ENCODE measurements at places on chromosomes 1 and 21.

DNA sequence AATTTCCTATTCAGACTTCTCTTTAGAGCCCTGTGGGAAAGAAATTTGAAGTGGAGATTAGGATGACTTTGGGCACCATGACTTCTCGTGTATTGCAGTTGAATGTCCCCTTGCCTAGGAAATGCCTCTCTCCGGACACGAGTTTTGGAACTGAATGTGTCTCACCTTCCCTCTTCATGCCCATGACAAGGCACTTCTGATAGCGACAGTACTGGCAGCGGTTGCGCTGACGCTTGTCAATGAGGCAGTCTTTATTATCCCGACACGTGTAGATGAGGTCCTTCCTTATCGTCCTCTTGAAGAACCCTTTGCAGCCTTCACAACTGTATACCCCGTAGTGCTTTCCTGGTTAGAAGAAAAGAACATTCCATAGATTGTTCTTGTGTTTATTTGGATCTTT, 28.1 kb downstream of the RXRG start:
- no peak for DNase-seq

DNA sequence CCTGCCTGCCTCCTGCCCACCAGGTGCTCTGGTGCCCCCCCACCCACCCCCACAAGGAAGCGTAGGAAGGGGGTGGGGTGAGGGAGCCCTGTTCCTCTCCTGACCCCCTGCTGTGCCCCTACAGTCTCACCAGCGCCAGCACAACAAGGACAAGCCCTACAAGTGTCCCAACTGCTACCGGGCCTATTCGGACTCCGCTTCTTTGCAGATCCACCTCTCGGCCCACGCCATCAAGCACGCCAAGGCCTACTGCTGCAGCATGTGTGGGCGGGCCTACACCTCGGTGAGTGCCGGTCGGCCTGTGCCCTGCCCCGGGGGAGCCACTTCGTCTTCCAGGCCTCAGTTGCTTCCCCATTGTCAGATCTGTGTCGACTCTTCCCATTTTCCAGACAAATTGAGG, 25.9 kb downstream of the A3GALT2 start:
- DNase-seq = no peak

- DNase-seq = no peak
Measured at GRCh38 chr21:42997053-42997452, 22.7 kb downstream of the PKNOX1 start.

- DNase-seq = no peak
Measured at GRCh38 chr1:165897326-165898303, 70.2 kb downstream of the UCK2 start.

DNA sequence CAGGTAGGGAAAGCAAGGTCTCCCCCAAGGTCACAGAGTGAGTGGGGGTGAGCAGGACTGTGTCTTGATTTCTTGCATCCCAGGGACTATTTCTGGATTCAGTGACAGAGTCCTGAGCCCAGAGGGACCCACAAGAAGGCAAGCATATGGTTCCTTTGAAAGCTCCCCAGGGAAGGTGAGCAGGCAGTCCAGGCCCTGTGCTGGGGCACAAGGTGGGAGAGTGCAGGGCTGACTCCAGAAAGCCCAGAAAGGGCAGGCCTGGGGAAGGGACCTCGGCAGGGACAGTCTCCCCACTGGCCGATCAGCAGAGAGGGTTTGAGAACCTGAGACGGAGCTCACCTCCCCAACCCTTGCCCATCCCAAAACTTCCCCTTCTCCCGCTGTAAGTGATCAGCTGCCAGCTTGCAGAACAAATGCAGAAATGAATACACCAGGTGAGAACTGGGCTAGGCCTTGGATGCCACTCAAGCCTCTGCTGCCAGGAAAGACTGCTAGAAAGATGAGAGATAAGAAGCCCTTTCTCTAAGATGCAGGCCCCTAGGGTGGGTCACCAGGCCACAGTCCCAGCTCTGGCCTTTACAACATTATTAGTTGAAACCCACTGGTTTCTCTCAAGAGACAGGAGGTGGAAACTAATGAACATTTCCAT, 121.0 kb downstream of the GLIS1 start:
- no peak for DNase-seq

DNA sequence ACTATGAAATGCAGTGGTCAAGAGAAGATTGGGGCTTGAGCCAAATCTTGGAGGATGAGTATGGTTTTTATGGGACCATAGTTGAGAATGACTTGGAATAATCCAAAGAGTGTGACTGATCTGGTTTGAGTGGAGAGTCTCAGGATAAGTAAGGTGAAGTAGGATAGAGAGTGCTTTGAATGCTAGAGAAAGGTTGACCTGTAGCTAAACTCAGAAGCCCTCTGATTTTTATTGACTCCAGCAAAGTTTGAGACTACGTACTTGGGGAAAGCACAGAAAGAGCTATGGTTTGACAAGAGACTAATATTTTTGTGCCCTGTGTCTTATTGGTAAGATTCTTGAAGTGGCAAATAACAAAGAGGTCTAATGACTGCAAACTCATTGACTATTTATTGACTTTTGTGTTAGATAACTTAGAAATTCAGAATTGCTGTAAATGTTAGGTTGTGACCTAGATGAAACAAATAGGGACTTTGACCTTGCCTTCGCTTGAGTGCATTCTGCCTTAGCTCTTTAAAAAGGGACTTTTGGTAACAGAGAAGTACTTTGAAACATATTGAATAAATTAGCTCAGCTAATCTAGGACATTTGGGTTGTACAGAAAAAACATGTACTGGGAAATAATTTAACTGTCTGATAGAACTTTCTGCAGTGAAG, 35.1 kb downstream of the UAP1 start:
- no peak for DNase-seq

GRCh38 chr1:230985711-230986110, 6.8 kb downstream of the ARV1 start:
- DNase-seq = no peak

- DNase-seq = no peak
Measured at GRCh38 chr1:171488190-171488929, 3.0 kb downstream of the PRRC2C start.

- DNase-seq = no peak
Measured at GRCh38 chr1:184298440-184299405, 88.1 kb upstream of the C1orf21 start.

- no peak for DNase-seq
Measured at GRCh38 chr1:67217938-67218337, 51.7 kb downstream of the IL23R start.

DNA sequence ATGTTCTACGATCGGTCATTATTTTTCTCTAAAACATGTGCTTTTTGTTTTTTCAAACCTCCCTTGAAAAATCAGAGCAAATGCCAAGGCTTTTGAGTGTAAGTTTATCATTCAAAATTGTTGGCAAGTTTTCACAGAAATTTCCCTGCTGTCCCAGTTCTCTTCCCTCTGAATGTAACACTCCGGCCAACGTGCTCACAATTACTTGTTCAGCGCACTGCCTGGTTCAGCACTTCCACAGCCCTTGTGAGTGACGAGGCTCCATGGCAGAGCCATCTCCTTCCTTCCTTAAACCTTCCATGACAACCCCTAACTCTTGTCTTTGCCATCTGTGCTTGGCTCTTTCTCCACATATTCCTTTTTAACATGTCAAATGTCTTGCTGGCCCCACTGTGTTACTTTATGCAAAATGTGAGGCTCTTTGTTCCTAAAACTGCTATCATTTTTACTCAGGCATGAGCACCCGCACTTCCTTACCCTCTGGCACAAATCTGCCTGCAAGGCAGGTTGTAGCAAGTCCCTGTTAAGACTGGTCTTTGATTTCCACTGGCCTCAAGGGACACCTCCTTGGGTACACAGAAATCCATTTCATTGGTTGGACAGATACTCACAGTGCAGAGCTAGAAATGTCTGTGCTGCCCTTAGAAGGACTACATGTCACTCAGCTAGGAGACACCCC, 142.8 kb downstream of the HUNK start:
- DNase-seq = no peak

GRCh38 chr1:164433141-164433817, 125.7 kb upstream of the PBX1 start:
- DNase-seq = no peak

GRCh38 chr1:234515411-234515810, 36.4 kb upstream of the TARBP1 start:
- no peak for DNase-seq

DNA sequence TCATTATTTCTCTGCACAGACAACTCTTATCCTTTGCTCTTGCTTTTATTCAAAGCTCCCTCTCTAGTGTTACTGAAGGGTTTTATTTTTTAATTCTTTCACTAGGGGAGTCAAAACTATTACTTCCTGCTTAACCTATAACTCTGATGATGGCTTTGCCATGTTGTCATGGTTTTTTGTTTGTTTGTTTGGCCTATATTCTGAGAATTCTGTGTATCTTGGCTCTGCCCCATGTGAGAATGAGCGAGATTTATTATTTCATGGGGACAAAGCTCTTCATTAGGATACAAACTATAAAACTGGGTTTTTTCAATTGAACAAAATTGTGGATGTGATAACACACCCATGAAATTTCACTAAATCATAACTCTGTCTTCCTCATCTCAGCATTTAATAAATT, 190.5 kb upstream of the C1orf105 start:
- no peak for DNase-seq

GRCh38 chr1:90821788-90822359, 104.8 kb upstream of the BARHL2 start:
- no peak for DNase-seq

DNA sequence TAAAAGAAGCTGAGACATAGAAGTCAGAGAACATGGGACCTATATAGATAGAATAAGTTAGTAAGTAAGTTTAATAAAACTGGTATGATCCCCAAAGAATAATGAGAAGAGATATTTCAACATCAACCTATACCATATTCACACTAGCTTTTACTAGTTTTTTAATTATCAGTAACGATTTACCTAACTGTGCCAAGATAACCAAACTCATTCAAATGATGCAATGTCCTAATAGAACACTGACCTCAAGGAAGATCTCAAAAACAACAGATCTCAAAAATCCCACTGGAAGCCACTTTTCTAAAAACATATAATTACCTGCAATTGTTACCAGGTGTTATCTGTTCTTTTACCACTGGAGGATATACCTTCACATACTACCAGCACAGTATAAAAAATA, 38.7 kb downstream of the ANKRD13C start:
- DNase-seq = no peak

GRCh38 chr21:44298301-44298700, 1.6 kb upstream of the PFKL start:
- no peak for DNase-seq

DNA sequence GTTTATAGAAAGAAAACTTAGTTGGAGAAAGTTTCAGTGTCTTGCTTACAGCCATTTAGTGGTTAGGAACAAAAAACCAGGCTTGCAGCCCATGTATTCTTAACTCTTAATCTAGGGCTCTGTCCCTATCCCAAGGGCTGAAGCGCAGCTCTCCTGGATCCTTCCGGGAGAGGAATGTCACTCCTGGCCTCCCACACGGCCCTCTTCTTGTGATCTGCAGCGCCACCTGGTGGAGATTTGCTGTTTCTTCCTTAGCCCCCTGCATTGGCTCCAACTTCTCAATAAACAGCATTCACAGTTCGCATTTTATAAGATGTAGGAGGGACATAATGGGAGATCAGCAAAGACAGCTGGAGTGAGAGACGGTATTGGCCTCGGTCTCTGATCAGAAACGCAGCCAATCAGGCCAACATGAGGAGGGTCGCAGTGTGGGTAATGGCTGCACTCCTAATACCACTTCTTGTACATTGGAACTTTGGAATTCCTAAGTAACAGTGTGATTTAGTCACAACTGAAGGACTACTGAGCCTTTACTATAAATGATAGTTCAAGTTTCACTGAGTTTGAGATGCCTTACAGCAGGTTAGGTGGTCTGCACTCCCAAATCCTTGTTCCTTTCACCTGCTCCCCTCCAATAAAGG, 283.4 kb downstream of the ASTN1 start:
- no peak for DNase-seq

DNA sequence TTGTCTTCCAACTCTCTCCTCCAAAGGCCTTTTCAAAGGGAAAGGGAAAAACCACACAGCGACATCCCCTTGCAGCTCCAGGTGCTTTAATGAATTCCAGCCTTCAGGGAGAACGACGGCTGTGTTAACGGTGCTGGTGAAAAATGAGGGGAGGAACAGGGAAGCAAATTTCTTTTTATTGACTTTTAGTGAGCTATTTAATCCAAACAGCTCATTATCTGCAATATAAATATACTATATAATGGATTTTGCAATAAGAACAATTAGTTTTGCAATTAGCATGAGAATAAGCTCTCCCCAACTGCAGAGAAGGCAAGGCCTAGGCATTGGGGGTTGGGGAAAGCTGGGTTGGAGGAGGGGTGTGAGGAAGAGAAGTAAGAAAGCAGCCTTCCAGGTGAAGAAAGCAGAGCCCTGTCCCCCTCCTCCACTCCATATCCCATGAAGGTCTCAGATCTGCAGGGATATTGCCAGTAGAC, 159.0 kb upstream of the ZC3H12A start:
- no peak for DNase-seq

- no peak for DNase-seq
Measured at GRCh38 chr1:100332331-100332730, 20.0 kb upstream of the CDC14A start.

- no peak for DNase-seq
Measured at GRCh38 chr1:82223091-82223490, 422.4 kb downstream of the ADGRL2 start.

DNA sequence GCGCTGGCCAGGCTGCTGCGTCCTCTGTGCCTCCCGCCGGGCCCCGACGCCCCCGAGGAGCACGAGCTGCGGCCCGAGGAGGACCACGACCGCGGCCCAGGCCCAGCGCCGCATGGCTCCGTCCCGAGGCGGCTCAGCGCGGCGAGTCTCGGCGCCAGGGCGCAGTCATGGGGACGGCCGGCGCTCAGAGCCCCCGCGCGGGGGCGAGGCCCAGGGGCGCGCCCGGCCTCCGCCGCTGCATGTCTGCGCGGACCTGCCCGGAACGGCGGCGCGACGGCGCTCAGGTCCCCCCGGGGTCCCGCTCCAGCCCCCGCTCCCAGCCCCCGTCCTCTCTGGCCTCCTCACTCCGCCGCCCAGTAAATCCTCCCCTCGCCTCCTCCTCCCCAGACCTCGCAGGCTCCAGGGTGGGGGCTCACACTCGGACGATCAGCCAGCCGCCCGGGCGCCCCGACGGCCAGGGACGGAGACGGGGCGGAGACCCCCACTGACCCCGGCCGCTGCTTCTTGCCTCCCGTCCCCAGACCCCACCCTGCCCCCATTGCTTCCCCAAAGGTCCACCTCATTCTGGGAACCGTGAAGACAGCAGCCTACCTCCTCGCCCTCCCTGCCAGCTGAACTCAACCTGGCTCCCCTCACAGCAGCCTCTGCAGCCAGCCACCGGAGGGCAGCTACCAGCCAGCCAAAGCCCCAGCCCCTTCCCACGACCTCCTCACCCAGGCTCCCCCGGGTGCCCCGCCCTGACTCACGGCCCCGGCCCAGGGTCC, at the start of gene C1QTNF12:
Gene C1QTNF12 (minus strand): TSS at position 146 of the 764 bp plus-strand sequence. CDS start 32 bp downstream, at position 114.
- no peak for DNase-seq

- no peak for DNase-seq
Measured at GRCh38 chr1:41900603-41901444, 17.9 kb downstream of the HIVEP3 start.

- DNase-seq = no peak
Measured at GRCh38 chr1:116870300-116870699, 39.4 kb upstream of the PTGFRN start.

Measured in effector CD8-positive, alpha-beta T cell (primary cell).